Stimulated activated CD8-positive, alpha-beta memory T cell treated with anti-CD3 and anti-CD28 coated beads, Interleukin-7, amount 100 ng/mL, for 1 hour (primary cell): ENCODE measurements at places on chromosomes 4 and X.

- DNase-seq = no peak
Observed at GRCh38 chrX:139112432-139112831, 400.9 kb upstream of the FGF13 start.

- DNase-seq = no peak
Observed at GRCh38 chrX:70485466-70485865, 40.8 kb downstream of the DLG3 start.

GRCh38 chr4:189809241-189809735 is 131.4 kb upstream of the FRG1 start:
- DNase-seq = no peak

DNA sequence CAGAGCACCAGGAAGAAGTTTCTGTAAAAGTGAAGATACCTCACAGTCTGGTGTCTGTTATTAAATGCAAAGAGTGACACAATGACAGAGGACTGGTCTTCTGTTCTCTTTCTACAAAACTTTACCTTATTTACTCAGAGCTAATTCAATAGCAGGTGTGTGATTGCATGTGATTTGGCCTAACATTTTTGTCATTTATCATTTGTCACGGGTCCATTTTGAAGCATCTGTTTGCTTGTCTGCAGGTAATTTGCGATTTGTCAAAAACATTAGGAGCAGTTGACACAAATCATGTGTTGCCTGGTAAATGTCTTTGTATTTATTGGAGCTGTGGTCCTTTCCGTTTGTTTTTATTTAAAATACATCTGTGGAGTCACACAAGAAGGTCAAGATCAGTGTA is 1232.4 kb downstream of the STIM2 start:
- no peak for DNase-seq

DNA sequence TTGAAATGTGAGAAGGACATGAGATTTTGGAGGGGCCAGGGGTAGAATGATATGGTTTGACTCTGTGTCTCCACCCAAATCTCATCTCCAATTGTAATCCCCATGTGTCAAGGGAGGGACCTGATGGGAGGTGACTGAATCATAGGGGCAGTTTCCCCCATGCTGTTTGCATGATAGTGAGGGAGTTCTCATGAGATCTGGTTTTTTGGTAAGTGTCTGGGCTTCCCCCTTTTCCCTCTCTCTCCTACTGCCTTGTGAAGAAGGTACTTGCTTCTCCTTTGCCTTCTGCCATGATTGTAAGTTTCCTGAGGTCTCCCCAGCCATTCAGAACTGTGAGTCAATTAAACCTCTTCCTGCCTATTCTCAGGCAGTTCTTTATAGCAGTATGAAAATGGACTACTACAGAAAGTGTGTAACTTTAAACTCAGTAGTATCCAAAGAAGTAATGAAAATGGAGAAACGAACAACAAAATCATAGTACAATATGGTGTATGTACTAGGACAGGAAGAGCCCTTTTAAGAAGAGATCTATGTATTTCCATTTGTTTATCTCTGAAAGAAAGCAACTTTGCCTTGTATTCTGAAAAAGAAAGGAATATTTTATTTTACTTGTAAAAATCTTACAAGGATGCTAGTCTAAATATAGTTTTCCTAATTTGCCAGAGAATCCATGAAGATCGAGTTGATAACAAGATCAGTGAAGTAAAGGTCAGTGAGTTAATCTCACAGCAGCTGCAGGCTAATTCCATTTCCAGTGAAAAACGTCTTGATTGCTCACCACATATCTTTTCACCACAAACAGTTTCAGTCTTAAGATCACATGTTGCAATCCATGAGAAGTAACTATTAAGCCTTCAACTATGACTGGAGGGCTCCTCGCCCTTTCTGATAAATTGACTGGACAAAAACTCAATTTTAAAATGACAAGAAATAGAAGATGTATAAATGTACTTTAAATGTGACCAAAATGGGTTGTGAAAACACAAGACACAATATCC is 20.5 kb downstream of the PKD2 start:
- no peak for DNase-seq

DNA sequence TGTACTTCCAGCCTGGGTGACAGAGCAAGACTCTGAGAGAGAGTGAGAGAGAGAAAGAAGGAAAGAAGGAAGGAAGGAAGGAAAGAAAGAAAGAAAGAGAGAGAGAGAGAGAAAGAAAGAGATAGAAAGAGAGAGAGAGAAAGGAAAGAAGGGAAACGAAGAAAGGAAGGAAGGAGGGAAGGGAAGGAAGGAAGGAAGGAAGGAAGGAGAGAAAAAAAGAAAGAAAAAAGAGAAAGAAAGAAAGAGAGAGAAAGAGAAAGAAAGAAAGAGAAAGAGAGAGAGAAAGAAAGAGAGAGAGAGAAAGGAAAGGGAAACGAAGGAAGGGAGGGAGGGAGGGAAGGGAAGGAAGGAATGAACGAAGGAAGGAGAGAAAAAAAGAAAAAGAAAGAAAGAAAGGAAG is 238.6 kb downstream of the ASMT start:
- no peak for DNase-seq

DNA sequence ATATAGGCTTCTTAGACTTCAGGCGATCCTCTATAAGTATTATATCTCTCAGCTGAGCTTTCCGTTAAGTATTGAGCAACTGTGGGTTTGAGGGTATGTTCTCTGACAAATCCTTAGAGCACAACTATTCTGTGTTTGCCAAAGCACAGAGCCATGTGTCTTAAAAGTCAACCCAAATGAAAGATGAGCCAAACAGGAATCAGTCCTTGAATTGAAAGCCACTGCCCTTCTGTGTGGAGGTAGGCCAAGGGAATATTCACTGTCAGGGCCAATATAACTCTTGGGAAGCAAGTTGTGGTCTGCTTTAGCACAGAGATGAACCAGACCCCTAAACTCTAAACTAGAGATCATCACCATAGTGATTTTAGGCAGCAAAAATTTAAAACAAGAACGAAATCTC is 164.0 kb downstream of the STAG2 start:
- no peak for DNase-seq

DNA sequence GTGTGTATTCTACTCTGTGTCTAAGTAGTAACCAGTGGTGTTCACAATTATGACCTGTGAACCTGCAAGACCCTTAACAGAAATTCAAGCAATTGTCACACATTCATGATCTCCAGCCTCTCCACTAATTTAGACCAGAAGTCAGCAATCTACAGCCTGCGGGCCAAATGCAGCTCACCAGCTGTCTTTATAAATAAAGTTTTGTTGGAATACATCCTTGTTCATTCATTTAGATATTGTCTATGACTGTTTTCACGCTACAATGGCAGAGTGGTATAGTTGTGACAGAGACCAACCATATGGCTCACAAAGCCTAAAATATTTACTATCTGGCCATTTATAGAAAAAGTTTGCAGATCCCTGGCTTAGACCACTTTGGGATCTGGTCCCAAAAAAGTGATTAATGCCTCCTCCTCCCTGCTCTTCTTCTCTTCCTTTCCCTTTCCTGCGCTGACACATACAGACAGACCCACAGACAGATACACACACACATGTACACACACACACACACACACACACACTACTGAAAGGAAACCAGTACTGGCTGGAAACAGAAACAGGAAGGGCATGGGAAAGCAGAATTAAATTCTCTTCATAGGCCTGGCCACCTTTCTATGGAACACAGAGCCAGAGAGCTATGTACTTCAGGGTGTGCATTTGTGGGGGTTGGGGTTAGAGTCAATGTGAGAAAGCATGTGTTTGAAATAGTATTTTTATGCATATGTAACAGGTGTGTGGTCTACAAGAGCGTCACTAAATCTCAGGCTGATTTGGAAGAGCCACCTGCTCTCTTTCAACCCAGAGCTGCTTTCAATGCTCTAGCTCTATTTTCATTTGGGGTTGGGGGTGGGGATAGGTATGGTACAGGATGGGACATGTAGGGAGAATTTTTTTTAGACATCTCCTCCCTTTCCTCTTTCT is 49.7 kb upstream of the TMEM164 start:
- DNase-seq = no peak

GRCh38 chr4:8838296-8838960 is 33.2 kb downstream of the HMX1 start:
- no peak for DNase-seq

- DNase-seq = no peak
Observed at GRCh38 chr4:150533673-150534072, 48.3 kb upstream of the MAB21L2 start.

- no peak for DNase-seq
Observed at GRCh38 chr4:70488748-70489147, 16.8 kb downstream of the MUC7 start.

GRCh38 chr4:126375462-126376054 is 1060.8 kb downstream of the FAT4 start:
- no peak for DNase-seq

GRCh38 chr4:143089291-143089690 is 95.4 kb upstream of the USP38 start:
- DNase-seq = no peak

DNA sequence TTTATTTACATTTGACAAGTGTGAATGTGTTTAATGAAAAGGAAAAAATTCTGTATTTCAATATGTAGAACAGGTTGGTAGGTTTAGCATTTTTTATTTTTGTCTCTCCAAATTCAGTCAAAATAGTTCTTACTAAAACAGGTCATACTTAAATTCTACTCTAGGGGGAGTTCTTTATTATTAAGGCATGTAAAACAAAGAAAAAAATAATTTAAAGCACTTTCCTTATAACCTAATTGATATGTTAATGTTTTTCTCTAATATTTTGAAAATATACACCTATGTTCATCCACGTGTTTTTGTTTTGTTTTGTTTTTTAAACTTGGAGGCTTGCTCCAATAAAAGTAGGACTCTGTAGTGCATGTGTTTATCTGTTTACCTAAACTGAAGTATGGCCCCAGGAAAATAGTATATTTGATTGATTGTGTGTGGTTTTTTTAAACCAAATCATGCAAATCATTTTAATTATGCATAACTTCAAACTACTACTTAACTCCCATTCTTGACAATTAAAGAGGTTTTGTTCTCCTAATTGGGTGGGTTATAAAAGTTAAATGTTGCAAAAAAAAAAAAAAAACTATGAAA is 562.7 kb downstream of the RPA4 start:
- DNase-seq = no peak

- DNase-seq = no peak
Observed at GRCh38 chr4:8891646-8892555, 20.3 kb upstream of the HMX1 start.

DNA sequence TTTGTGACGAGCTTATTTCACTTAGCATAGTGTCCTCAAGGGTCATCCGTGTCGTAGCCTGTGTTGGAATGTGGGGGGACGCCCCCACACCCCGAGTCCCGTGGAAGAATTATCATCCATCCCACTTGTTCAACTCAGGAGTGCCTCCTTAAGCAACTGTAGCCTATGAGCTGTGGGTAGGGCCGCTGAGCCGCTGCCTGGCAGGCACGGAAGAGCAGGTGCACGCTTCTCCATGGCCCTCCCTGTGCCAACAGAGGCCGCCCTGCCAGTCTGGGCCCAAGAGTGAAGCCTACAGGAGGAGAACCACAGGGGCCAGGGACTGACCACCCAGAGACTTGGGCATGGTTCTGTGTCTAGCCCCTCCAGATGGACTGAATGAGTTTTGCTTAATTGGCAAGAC is 2.3 kb upstream of the RGS12 start:
- no peak for DNase-seq

DNA sequence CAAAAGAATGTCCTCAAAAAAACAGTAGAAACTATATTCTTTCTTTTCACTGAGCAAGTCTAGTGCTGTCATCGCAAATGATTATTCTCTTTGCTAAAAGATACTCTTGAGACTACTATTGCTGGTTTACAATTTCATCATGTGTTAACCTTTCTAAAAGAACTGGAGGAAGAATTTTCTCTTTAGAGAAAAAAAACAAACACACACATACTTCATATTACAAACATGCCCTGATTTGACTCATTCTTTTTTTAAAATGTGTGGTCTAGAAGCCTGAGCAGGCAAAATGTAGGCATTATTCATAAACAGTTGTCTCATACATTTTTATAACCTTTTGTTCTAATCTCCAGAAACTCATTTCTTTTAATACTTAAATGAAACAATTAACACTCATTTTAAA is 60.6 kb upstream of the FAT4 start:
- DNase-seq = no peak

- no peak for DNase-seq
Observed at GRCh38 chr4:176636292-176636691, 156.4 kb downstream of the VEGFC start.
